Frontal cortex (tissue), 4 donors: ENCODE measurements at places on chromosomes 12 and 14. TPM values are rescaled to one million over a fixed set of nuclear protein-coding genes. Genes with fewer than 3 reads are reported as not detected.

Gene GABARAPL1
- 44.8 TPM for total RNA-seq

Gene KCNK10
- total RNA-seq, result 11.8 TPM

Gene GDF3
- not detected for total RNA-seq

Gene FICD
- total RNA-seq, result 5.3 TPM

Gene ATP23
- 6.1 TPM for total RNA-seq

Gene GAS2L3
- 66.0 TPM for total RNA-seq

GRCh38 chr12:5222011-5222461 is 178.4 kb downstream of the KCNA5 start:
- DNase-seq, result no peak

DNA sequence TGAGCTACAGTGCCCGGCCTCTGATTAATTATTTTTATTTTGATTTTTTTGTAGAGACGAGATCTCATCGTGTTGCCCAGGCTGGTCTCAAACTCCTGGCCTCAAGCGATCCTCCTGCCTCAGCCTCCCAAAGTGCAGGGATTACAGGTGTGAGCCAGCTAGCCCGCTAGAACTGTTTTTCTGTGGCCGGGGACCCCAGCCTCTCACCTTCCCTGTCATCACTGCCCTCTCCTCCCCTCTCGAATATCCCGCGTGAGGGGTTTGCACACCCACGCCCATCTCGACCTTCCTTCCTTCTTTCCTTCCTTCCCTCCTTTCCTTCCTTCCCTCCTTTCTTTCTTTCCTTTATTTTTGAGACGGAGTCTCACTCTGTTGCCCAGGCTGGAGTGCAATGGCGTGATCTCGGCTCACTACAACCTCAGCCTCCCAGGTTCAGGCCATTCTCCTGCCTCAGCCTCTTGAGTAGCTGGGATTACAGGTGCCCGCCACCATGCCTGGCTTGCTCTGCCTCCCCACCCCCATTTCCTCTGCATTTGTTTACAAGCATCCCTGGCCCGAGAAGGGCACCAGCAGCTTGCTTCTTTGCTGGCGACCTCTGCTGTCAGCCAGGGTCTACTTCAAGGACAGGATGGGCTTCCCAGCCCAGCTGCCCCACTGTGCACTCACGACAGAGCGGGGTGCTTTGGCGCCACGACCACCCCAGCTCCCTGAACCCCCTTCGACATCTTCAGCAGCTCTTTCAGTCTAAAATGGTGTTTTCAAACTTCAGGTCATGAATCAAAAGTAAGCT is 4.3 kb upstream of the TRAF3 start:
- DNase-seq, result no peak

DNA sequence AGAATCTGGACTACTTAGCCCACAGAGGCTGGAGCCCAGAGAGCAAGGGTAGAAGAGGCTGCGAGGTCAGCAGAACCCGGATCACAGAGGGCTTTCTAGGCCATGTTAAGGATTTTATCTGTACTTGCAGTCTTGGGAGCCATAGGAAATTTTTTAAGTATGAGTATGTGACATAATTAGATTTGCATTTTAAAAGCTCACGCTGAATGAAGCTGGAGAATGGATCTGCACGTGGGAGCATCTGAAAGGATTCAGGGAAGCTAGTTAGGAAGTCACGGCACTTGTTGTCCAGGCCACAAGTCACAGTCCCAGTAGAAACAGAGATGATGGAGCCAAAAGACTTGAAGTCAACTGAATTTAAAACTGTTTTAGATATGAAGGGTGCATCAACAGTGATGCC is 14.1 kb downstream of the CORO1C start:
- no peak for DNase-seq

GRCh38 chr12:6276956-6277620 is 33.4 kb upstream of the PLEKHG6 start:
- no peak for DNase-seq

- DNase-seq, result no peak
These were observed 15.2 kb upstream of the PLEKHG6 start for GRCh38 chr12:6295094-6295811.

GRCh38 chr14:50222055-50222613 is 9.2 kb downstream of the SOS2 start:
- no peak for DNase-seq

- no peak for DNase-seq
These were observed 27.2 kb downstream of the NGB start for GRCh38 chr14:77243853-77244252.

DNA sequence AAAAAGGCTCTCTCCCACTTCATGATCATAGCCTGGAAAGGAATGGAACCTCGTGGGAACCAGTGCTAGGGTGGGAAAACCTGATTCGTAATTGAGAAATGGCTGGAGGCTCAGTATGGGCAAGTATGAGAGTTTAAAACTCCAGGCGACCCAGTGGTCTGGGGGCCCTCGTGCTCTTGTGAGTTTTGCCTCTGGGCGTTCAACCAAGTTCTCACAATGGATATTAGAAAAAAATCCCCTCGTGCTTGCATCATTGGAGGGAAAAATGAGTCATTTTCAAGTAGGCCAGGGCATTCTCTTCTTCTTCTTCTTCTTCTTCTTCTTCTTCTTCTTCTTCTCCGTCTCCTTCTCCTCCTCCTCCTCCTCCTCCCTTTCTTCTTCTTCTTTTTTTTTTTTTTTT is 39.0 kb downstream of the GPR68 start:
- no peak for DNase-seq

GRCh38 chr12:113186033-113186365 is 478 bp downstream of the RITA1 start:
- DNase-seq, result no peak

DNA sequence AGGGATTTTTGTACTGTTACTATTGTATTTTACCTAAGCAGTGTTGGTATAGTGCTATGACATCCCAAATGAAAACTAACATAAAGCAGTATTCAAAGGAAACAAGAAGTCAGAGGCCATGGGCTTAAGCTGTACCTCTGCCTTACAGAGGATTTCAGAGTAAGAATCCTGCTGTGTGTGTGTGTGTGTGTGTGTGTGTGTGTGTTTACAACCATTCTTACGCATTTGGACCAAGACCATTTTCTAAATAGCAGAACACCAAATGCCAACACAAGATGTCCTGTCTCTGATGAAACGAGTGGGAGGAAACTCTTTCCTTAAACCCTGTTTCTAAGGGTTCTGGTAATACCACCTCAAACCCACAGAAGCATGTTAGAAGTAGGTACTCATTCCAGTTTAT is 64.4 kb downstream of the PPP1R36 start:
- no peak for DNase-seq

DNA sequence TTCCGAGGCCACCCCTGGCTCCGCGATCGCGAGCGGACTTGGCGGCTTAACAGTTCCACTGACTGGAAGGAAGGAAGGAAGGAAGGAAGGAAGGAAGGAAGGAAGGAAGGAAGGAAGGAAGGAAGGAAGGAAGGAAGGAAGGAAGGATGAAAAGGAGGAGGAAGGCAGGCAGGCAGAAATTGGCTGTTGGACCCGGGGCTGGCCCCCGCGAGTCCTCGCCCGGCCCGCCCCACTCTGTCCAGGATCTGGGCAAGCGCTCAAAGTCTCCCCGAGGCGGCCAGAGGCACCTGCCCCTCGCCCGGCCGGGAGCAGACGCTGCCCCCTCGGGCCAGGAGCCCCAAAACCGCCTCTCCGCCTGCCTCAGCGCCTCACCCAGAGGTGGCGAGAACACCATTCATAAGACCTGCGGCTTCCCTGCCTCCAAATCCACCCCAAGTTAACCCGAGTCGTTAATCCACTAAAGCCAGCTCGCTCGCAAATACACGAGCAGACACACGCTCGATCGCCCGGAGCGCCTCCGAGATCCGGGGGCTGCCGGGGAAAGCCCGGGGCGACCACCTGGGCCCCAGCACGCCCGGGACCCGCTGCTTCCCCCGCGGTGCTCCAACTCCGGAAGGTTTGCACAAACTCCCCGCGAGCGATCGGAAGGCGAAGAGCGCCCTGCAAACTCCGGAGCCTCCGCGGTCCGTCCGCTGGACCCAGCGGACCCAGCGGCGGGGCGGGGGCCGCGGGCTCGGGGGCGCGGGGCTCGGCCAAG is 844 bp downstream of the DPF3 start:
- peak; percentile 53 for DNase-seq
